ENCODE measurements at places on chromosomes 16 and 17.
A peak's percentile ranks its signal among the peaks of the same experiment; 100 is the strongest.

GRCh38 chr17:72468841-72469240, 348.0 kb downstream of the SOX9 start:
- no peak for DNase-seq
- no peak overlapping the region for H3K4me3 ChIP-seq
- no peaks in the 10 kb centered on the region for H3K27me3 ChIP-seq
- H3K4me1 ChIP-seq: no peaks in the 10 kb centered on the region
- no peak overlapping the region for H3K27ac ChIP-seq

DNA sequence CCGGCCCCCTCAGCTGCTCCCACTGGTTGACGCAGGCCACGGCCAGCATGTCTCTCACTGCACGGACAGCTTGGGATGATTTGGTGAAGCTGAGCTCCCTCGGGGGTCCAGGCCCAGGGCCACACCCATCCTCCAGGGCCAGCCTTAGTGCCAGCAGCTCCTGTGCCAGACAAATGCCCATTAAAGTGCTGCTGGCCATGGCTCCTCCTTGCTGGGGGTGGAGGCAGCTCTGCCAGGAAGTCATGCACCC, 2.5 kb downstream of the TRIM47 start:
- H3K4me3 ChIP-seq: peak overlapping the region; percentile 85
- no peaks in the 10 kb centered on the region for H3K27me3 ChIP-seq
- peak overlapping the region; percentile 99 for H3K27ac ChIP-seq

DNA sequence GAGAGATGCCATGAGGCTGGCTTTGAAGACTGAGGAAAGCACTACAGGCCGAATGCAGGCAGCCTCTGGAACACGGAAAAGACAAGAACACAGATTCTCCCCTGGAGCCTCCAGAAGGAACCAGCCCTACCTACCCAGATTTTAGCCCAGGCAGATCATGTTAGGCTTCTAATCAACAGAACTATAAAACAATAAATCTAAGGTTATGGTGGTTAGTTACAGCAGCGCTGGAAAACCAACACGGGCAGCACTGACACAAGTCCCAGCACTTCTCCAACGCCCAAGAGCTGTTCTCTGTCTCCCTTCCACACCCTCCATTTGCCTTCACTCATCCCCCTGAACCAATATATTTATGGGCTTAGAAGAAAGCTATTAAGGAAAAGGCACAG, 7.5 kb downstream of the ANKRD11 start:
- no peak overlapping the region for H3K4me3 ChIP-seq
- peaks cover 44% of the 10 kb centered on the region for H3K4me1 ChIP-seq
- no peaks in the 10 kb centered on the region for H3K27me3 ChIP-seq
- H3K27ac ChIP-seq: no peak overlapping the region
- H3K36me3 ChIP-seq: no peaks in the 10 kb centered on the region
- DNase-seq: no peak

- H3K27me3 ChIP-seq: no peaks in the 10 kb centered on the region
- peak; percentile 60 for DNase-seq
- peaks cover 21% of the 10 kb centered on the region for H3K4me1 ChIP-seq
- H3K27ac ChIP-seq: no peak overlapping the region
- peaks cover 64% of the 10 kb centered on the region for H3K36me3 ChIP-seq
- H3K4me3 ChIP-seq: no peak overlapping the region
These were observed 14.4 kb upstream of the LGALS3BP start for GRCh38 chr17:78993981-78994671.

GRCh38 chr16:11418506-11418905, 73.2 kb downstream of the RMI2 start:
- H3K27me3 ChIP-seq: no peaks in the 10 kb centered on the region
- H3K4me1 ChIP-seq: no peaks in the 10 kb centered on the region
- no peak overlapping the region for H3K4me3 ChIP-seq
- H3K27ac ChIP-seq: no peak overlapping the region

GRCh38 chr16:88681084-88681680, 5.1 kb downstream of the SNAI3 start:
- H3K4me3 ChIP-seq: no peak overlapping the region
- no peak for DNase-seq
- peaks cover 18% of the 10 kb centered on the region for H3K27me3 ChIP-seq
- H3K36me3 ChIP-seq: no peaks in the 10 kb centered on the region
- no peak overlapping the region for H3K27ac ChIP-seq

DNA sequence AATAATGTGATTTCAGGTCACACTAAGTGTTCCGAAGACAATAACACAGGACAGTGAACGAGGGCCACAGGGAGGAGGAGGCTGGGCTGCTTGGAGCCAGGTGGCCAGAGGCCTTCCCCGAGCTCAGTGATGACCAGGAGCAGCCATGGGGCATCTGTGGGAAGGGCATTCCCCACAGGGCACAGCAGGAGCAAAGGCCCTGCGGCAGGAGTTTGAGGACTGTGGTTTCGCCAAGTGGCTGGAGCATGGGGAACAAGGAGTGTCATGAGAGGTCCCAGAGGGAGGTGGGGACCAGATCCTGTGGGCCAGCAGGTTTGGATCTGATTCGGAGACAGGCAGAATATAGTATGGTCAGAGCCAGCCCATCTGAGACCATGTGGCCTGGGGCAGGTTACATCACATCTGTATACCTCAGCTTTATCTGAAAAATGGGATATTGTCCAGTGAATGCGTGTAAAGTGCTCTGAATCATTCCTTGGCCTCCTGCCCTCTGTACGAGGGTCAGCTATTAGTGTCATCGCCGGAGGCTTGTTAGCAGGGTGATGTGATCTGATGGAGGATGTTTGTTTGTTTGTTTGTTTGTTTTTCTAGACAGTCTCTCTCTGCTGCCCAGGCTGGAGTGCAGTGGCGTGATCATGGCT, 176.8 kb downstream of the KATNIP start:
- H3K4me1 ChIP-seq: no peaks in the 10 kb centered on the region
- peaks cover 10% of the 10 kb centered on the region for H3K36me3 ChIP-seq
- no peak overlapping the region for H3K27ac ChIP-seq
- no peaks in the 10 kb centered on the region for H3K27me3 ChIP-seq

GRCh38 chr17:31476525-31477416, 85.3 kb downstream of the RAB11FIP4 start:
- no peaks in the 10 kb centered on the region for H3K27me3 ChIP-seq
- no peak overlapping the region for H3K27ac ChIP-seq
- DNase-seq: no peak

- H3K4me1 ChIP-seq: peaks cover 5% of the 10 kb centered on the region
- H3K36me3 ChIP-seq: no peaks in the 10 kb centered on the region
- H3K27ac ChIP-seq: no peak overlapping the region
- H3K27me3 ChIP-seq: no peaks in the 10 kb centered on the region
These were observed 28.9 kb downstream of the KSR1 start for GRCh38 chr17:27485125-27485524.

GRCh38 chr16:13042291-13042685, 140.9 kb downstream of the SHISA9 start:
- H3K27ac ChIP-seq: no peak overlapping the region
- H3K36me3 ChIP-seq: no peaks in the 10 kb centered on the region
- no peak for DNase-seq
- H3K4me1 ChIP-seq: no peaks in the 10 kb centered on the region
- H3K4me3 ChIP-seq: no peak overlapping the region

DNA sequence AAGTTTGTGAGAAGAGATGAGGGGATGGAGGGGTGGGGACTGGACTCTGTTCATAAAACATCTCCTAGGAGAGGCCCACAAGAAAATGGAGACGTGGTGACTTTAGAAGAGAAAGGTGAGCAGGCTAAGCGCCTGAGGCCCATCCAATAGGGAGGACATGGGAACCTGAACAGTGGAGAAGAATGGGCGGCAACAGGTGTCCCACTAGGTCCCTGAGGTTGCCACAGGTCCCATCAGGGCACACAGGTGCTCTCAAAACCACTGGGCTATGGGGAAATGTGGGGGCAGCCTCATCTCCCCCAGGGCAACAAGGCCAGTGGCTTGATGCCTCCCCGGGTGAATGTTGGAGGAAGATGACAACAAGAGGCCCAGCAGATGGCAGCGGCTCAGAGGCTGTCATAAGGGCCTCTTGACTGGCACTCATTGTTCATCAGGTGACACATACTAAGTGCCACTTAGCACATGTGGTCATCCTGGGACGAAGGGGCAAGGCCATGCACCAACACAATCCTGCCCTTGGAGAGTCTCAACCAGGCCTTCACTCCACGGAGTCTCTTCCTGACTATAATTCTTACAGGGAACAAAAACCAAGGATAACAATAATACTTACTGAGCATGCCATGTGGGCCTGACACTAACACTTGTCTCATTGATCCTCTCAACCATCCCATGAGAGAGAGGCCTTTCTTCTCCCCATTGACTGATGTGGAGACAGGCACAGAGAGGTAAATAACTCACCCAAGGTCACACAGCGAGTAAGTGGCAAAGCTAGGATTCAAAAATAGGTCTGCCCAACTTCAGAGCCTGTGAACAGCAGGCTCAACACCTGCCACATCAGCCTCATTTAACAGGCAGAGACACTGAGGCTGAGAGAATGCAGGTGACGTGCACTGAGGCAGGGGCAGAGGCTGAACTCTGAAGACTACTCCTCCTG, 38.0 kb downstream of the CUEDC1 start:
- peaks cover 54% of the 10 kb centered on the region for H3K4me1 ChIP-seq
- H3K36me3 ChIP-seq: no peaks in the 10 kb centered on the region
- DNase-seq: no peak
- H3K27ac ChIP-seq: peak overlapping the region; percentile 17
- H3K27me3 ChIP-seq: no peaks in the 10 kb centered on the region

GRCh38 chr17:17502741-17503565, 6.8 kb upstream of the RASD1 start:
- H3K27ac ChIP-seq: no peak overlapping the region
- H3K4me1 ChIP-seq: no peaks in the 10 kb centered on the region
- H3K36me3 ChIP-seq: no peaks in the 10 kb centered on the region
- no peak overlapping the region for H3K4me3 ChIP-seq
- H3K27me3 ChIP-seq: no peaks in the 10 kb centered on the region

GRCh38 chr16:67091906-67092566, 17.7 kb upstream of the PHAF1 start:
- H3K4me3 ChIP-seq: no peak overlapping the region
- H3K36me3 ChIP-seq: no peaks in the 10 kb centered on the region
- H3K27ac ChIP-seq: no peak overlapping the region
- no peak for DNase-seq
- no peaks in the 10 kb centered on the region for H3K4me1 ChIP-seq
- no peaks in the 10 kb centered on the region for H3K27me3 ChIP-seq

GRCh38 chr16:71930013-71930563, 34.8 kb downstream of the IST1 start:
- no peak overlapping the region for H3K4me3 ChIP-seq
- no peak for DNase-seq
- peaks cover 26% of the 10 kb centered on the region for H3K4me1 ChIP-seq
- no peaks in the 10 kb centered on the region for H3K27me3 ChIP-seq
- peaks cover 35% of the 10 kb centered on the region for H3K36me3 ChIP-seq

GRCh38 chr17:50182783-50183420, 17.1 kb downstream of the SGCA start:
- no peaks in the 10 kb centered on the region for H3K27me3 ChIP-seq
- peaks cover 12% of the 10 kb centered on the region for H3K4me1 ChIP-seq
- no peak for DNase-seq
- H3K36me3 ChIP-seq: peaks cover 23% of the 10 kb centered on the region
- H3K27ac ChIP-seq: peak overlapping the region; percentile 97
- no peak overlapping the region for H3K4me3 ChIP-seq

GRCh38 chr16:80319181-80319580, 221.6 kb upstream of the DYNLRB2 start:
- no peaks in the 10 kb centered on the region for H3K36me3 ChIP-seq
- H3K27me3 ChIP-seq: no peaks in the 10 kb centered on the region
- no peak for DNase-seq
- no peak overlapping the region for H3K4me3 ChIP-seq

- H3K27ac ChIP-seq: no peak overlapping the region
- H3K4me3 ChIP-seq: no peak overlapping the region
- H3K36me3 ChIP-seq: no peaks in the 10 kb centered on the region
- H3K27me3 ChIP-seq: no peaks in the 10 kb centered on the region
These were observed 314.2 kb upstream of the CCL2 start for GRCh38 chr17:33940769-33941370.

DNA sequence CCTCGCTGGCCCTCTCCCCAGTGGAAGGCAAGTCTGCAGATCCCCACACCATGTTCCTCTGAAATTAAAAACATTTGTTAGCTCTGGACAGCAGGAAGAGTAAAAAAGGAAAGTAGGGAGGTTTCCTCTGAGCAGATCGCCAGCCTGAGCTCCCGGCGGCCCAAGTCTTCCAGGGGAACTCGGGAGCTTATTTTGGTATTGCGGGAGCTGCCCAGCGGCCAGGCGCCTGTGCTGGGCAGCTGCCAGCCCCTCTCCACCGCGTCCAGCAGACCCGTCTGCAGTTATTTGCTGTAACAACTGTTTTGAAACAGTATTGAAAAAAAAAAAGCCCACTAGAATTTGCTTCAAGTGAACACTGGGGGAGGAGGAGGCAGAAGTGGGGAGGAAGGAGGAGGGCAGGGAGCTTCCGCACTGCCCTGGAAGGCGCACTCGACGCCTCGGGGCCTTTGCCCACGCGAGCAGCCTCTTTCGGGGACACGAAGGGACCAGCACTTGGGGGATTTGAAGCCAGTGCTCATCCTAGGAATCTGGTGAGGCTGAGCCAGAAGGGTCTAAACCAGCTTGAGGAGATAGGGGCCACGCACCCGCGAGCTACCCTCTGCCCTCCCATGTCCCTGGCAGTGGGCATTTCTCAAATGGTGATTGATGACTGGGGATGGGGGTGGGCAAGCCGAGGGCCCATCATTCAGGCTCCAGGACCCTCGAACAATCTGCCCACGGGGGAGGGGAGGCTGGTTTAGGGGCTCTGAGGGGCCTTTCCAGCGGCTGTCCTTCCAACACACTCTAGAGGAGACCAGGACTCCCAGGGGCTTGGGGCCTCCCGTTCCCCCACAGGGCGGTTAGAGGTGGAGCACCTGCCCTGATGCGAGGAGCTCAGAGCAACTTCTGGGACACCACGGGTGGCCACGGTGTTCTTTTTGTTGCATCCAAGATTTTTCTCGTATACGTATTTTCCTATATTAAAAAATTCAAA, 3.0 kb upstream of the BAHCC1 start:
- H3K4me1 ChIP-seq: peaks cover 14% of the 10 kb centered on the region
- peak overlapping the region; percentile 97 for H3K27ac ChIP-seq
- no peaks in the 10 kb centered on the region for H3K36me3 ChIP-seq
- H3K27me3 ChIP-seq: no peaks in the 10 kb centered on the region

GRCh38 chr17:48429638-48430586, at the start of gene SKAP1:
Gene SKAP1, minus strand, starts transcription at chr17:48430214.
- DNase-seq: no peak
- H3K27ac ChIP-seq: no peak within 1 kb of the TSS
- no peaks in the 10 kb centered on the region for H3K27me3 ChIP-seq

DNA sequence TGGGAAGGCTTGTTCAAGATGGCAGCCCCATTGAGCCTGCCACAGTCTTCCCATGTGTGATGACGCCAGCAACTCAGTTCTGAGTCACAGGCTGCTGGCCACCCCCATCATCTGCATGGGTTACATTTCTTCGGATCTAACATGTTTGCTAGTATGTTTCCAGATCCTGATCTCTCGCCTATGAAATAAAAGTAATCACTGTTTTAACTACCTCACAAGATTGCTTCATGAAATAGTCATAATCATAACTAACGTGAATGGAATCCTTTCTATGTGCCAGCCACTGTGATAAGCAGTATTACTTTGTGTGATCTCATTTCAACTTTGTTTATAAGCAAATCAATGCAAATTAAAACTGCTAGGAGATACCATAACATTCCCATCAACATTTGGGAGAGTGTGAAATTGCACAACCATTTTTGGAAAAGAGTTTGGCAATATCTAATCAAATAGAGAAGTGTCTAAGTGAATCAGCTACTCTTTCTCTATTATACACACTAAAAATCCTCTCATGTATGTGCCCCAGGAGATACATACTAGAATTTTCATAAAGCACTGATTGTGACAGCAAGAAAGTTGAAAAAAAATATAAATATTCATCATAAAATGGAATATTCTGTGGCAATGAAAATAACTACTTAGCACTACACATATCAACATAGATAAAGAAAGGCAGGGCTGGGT, 300.2 kb upstream of the IRX5 start:
- no peak overlapping the region for H3K4me3 ChIP-seq
- H3K27ac ChIP-seq: no peak overlapping the region
- no peaks in the 10 kb centered on the region for H3K36me3 ChIP-seq
- DNase-seq: no peak
- peaks cover 11% of the 10 kb centered on the region for H3K4me1 ChIP-seq
